Stimulated activated CD4-positive, alpha-beta T cell treated with anti-CD3 and anti-CD28 coated beads, Interleukin-1b, Interleukin-23, amount 100 ng/mL, for 1 hour (primary cell): ENCODE measurements at places on chromosomes 5 and 9.

- no peak for DNase-seq
These were observed 292.1 kb upstream of the RORB start for GRCh38 chr9:74205056-74205455.

- DNase-seq: no peak
These were observed 102.4 kb downstream of the OSTF1 start for GRCh38 chr9:75190762-75191161.

DNA sequence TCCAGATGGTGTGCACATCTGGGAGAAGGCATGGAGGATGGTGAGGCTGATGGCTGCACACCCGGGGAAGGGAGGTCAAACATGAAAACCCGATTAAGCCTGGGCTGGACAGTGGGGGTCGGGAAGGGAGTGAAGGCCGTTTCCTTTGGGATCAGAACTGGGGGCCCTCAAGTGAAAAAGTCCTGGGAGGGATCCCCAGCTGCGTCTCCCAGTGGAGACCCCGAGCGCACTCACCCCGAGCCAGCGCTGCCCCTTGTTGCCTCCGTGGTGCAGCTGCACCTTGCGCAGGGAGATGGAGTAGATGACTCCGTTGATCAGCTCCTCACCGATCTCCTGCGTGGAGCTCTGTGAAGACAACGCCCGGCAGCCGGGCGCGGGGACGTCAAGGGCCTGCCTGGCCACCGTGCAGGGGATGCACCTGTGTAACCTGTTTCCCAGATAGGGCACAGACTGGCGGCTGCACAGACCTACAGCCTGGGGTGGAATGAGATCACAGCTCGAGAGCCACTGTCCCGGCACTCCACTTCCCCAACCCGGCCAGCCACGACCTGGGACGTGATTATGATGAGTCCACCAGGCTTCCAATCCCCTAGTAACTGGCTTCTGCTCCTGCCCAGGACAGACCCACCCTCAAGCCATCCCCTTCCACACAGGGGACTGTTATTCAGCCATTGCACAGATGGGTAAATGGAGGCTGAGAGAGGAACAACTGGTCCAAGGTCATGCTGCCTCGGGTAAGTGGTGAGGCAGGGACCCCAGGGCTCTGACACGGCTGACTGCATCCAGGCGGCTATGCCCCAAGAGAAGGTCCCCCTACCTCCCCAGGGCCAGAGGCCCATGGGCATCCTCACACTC lies 9.0 kb downstream of the RALGDS start:
- no peak for DNase-seq

DNA sequence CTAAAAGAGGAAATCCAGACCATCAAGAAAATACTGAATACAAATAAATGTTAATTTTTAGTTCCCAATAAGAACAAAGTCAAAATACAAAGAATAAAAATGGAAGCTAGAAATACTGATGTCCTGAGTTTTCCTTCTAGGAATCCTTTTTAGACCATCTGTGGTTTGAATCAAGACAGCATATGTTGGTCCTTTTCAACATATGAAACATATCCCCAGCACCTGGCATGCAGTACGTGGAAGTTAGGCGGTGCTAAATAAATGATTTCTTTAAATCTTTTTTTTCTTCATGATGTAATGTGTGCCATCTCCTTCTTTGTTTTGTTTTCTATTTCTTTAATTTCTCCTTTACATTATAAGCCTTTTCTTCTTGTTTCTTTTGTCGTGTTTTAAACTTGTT lies 34.0 kb downstream of the KIAA1958 start:
- no peak for DNase-seq
